ENCODE measurements at places on chromosomes 6 and 20. TPM values are rescaled to one million over a fixed set of nuclear protein-coding genes. Genes with fewer than 3 reads are reported as not detected.

DNA sequence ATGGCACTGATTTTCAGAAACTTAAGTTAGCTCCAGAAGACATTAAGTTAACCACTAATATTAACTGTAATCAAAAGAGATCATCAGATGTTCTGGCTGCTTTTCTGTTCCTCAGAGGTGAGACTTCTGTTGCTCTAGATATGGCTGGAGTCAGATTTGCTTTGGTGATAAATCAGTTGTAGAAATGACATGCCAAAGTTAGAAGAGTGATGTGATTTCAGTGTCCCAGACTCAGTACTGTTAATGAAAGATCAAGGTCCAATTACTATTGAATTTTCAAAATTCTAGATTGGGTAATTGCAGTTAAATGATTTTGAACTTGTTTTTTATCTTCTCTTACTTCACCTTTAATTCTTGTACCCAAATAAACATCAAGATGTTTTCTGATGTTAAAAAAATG, 402.4 kb upstream of the SYNCRIP start:
- DNase-seq: no peak
- no peaks in the 10 kb centered on the region for H3K27me3 ChIP-seq
- no peak overlapping the region for H3K4me3 ChIP-seq
- no peak overlapping the region for H3K27ac ChIP-seq
- no peaks in the 10 kb centered on the region for H3K36me3 ChIP-seq
- H3K4me1 ChIP-seq: no peaks in the 10 kb centered on the region

GRCh38 chr6:96162711-96163120, 146.9 kb downstream of the FUT9 start:
- no peak for DNase-seq
- no peaks in the 10 kb centered on the region for H3K36me3 ChIP-seq
- no peaks in the 10 kb centered on the region for H3K27me3 ChIP-seq
- no peak overlapping the region for H3K27ac ChIP-seq

The ACTL10 gene
- total RNA-seq: 4.1 TPM

The SLX4IP gene
- total RNA-seq: 7.4 TPM

- peaks cover 5% of the 10 kb centered on the region for H3K27me3 ChIP-seq
- no peak for DNase-seq
- peaks cover 11% of the 10 kb centered on the region for H3K4me1 ChIP-seq
- no peaks in the 10 kb centered on the region for H3K36me3 ChIP-seq
- H3K27ac ChIP-seq: no peak overlapping the region
- no peak overlapping the region for H3K4me3 ChIP-seq
Observed at GRCh38 chr6:3046295-3046694, 22.0 kb upstream of the RIPK1 start.

GRCh38 chr20:1280195-1281102, 14.4 kb downstream of the SNPH start:
- no peaks in the 10 kb centered on the region for H3K27me3 ChIP-seq
- DNase-seq: no peak
- H3K36me3 ChIP-seq: no peaks in the 10 kb centered on the region
- no peak overlapping the region for H3K27ac ChIP-seq

Measured in activated naive CD8-positive, alpha-beta T cell treated with anti-CD3 and anti-CD28 coated beads for 36 hours (primary cell).